Chondrocyte (in vitro differentiated cells): ENCODE measurements at places on chromosomes 5 and 9. TPM values are rescaled to one million over a fixed set of nuclear protein-coding genes. Genes with fewer than 3 reads are reported as not detected.

The PCDHAC2 gene
- 4.9 to 7.1 TPM (median 6.7 TPM) in 3 replicates for total RNA-seq

The FBP1 gene
- not detected in 3 replicates for total RNA-seq

The GABRP gene
- not detected in 3 replicates for total RNA-seq

The CDO1 gene
- total RNA-seq, result 2.8 to 7.1 TPM (median 3.3 TPM) in 3 replicates

The FBLL1 gene
- total RNA-seq, result 2.4 to 8.3 TPM (median 7.9 TPM) in 3 replicates

The NME5 gene
- 1.7 to 5.0 TPM (median 2.0 TPM) in 3 replicates for total RNA-seq

The FOXI1 gene
- total RNA-seq, result not detected in 3 replicates

- H3K27me3 ChIP-seq, result no peaks in the 10 kb centered on the region
- no peak for DNase-seq
- H3K4me1 ChIP-seq, result peaks cover 67% of the 10 kb centered on the region
- H3K36me3 ChIP-seq, result peaks cover 4% of the 10 kb centered on the region
- no peak overlapping the region for H3K4me3 ChIP-seq
Observed at GRCh38 chr5:151078490-151079262, 2.2 kb downstream of the TNIP1 start.

DNA sequence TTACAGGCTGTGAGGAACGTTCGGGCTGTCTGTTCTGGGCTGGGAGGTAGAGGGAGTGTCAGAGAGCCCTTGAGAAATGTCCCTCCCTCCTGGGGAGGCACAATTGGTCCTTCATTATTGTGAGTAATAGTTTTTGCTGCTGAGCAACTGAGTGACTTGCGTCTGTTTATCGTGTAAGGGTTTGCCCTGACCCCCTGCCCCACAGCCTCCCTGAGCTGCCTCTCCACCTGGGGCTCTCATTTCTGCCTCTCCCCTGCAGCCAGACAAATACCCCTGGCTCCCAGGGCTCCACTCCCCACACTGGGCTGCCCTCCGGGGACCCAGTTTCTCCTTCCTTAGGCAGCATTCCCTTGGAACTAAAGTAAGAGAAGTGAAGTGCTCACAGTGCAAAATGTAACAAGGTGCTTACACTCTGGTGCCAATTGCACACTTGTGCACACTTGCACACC lies 174.9 kb upstream of the MVB12B start:
- H3K4me1 ChIP-seq, result no peaks in the 10 kb centered on the region
- H3K27ac ChIP-seq, result no peak overlapping the region
- no peak for DNase-seq
- no peak overlapping the region for H3K4me3 ChIP-seq
- H3K27me3 ChIP-seq, result peaks cover 37% of the 10 kb centered on the region

- H3K4me1 ChIP-seq, result peaks cover 20% of the 10 kb centered on the region
- H3K4me3 ChIP-seq, result no peak overlapping the region
- no peak for DNase-seq
Observed at GRCh38 chr5:54438620-54439389, 16.7 kb upstream of the HSPB3 start.

DNA sequence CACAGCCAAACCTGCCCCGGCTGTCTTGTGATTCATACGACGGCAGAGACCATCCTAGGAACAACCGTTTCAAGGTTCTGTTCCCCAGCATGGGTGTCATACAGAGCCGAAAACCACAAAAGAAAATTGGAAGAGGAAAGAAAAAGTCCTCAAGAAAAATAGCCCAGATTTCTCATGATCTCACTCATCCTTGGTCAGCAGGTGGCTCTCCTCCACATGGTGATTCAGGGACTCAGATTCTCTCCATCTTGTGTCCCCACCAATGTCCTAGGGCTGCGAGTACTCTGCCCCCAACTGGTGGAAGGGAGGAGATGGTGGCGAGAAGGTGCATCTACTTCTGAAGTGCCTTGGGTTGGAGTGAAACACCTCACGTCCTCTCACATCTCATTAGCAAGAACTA lies 25.6 kb downstream of the PDZD2 start:
- H3K4me1 ChIP-seq, result peaks cover 3% of the 10 kb centered on the region
- H3K4me3 ChIP-seq, result no peak overlapping the region
- peaks cover 28% of the 10 kb centered on the region for H3K27me3 ChIP-seq
- no peak overlapping the region for H3K27ac ChIP-seq
- no peak for DNase-seq
- H3K36me3 ChIP-seq, result no peaks in the 10 kb centered on the region

- H3K27ac ChIP-seq, result peak overlapping the region; percentile 100
- H3K36me3 ChIP-seq, result peaks cover 7% of the 10 kb centered on the region
- H3K4me3 ChIP-seq, result peak overlapping the region; percentile 73
- no peaks in the 10 kb centered on the region for H3K27me3 ChIP-seq
- peaks cover 56% of the 10 kb centered on the region for H3K4me1 ChIP-seq
Observed at GRCh38 chr9:87713278-87713987, 12.5 kb upstream of the CTSL start.

- H3K36me3 ChIP-seq, result peaks cover 10% of the 10 kb centered on the region
- H3K4me3 ChIP-seq, result no peak overlapping the region
- no peaks in the 10 kb centered on the region for H3K27me3 ChIP-seq
- DNase-seq, result no peak
Observed at GRCh38 chr9:127334725-127335124, 62.2 kb upstream of the SLC2A8 start.

GRCh38 chr9:98852961-98853360 lies 45.5 kb downstream of the GALNT12 start:
- DNase-seq, result no peak
- H3K4me3 ChIP-seq, result no peak overlapping the region
- H3K36me3 ChIP-seq, result no peaks in the 10 kb centered on the region
- H3K4me1 ChIP-seq, result peaks cover 7% of the 10 kb centered on the region
- H3K27ac ChIP-seq, result no peak overlapping the region

- no peak overlapping the region for H3K4me3 ChIP-seq
- H3K27ac ChIP-seq, result no peak overlapping the region
- peaks cover 19% of the 10 kb centered on the region for H3K4me1 ChIP-seq
- H3K27me3 ChIP-seq, result peaks cover 4% of the 10 kb centered on the region
- DNase-seq, result no peak
- H3K36me3 ChIP-seq, result no peaks in the 10 kb centered on the region
Observed at GRCh38 chr9:89915187-89915586, 310.4 kb downstream of the GADD45G start.

- no peaks in the 10 kb centered on the region for H3K27me3 ChIP-seq
- H3K36me3 ChIP-seq, result peaks cover 12% of the 10 kb centered on the region
- H3K27ac ChIP-seq, result no peak overlapping the region
- no peak for DNase-seq
Observed at GRCh38 chr5:83946516-83946915, 225.9 kb upstream of the HAPLN1 start.

DNA sequence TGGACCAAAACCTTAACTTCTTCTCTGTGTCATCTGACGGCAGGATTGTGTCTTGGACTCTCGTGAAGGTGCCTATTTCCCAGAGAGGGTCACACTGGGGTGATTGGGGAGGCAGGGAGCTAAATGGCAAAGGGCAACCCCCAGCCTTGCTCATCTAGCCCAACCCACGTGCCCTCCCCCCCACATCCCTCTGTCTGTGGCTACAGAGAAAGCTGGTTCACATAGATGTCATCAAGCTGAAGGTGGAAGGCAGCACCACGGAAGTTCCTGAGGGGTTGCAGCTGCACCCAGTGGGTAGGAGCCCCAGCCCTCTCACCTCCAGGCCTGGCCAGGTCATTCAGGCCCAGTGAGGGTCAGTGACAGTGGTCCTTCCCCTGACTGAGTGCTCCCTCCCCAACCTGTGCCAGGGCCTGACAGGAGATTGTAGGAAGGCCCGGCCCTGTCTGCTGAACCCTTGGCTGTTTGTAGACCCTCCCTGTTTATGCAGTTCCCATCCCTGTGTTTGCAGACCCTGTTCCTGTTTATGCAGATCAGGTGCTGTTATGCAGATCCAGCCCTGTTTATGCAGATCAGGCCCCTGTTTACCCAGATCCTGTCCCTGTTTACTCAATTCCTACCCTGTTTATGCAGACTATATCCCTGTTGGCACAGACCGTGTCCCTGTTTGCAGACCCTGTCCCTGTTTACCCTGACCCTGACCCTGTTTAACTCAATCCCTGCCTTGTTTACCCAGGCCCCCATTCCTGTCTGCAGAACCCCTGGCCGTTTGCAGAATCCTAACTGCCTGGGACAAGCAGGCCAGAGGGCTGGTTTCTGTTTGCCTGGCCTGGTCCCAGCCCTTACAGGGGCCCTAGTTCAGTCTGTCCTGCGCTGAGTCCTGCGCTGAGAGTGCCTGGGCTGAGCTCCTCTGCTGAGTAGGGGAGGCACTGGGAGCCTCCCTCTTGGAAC lies 10.4 kb downstream of the ENHO start:
- H3K4me3 ChIP-seq, result no peak overlapping the region
- H3K4me1 ChIP-seq, result peaks cover 4% of the 10 kb centered on the region
- H3K27me3 ChIP-seq, result peaks cover 30% of the 10 kb centered on the region
- H3K27ac ChIP-seq, result no peak overlapping the region
- no peak for DNase-seq

GRCh38 chr5:658103-658502 lies 35.0 kb downstream of the TPPP start:
- no peaks in the 10 kb centered on the region for H3K27me3 ChIP-seq
- no peaks in the 10 kb centered on the region for H3K4me1 ChIP-seq

DNA sequence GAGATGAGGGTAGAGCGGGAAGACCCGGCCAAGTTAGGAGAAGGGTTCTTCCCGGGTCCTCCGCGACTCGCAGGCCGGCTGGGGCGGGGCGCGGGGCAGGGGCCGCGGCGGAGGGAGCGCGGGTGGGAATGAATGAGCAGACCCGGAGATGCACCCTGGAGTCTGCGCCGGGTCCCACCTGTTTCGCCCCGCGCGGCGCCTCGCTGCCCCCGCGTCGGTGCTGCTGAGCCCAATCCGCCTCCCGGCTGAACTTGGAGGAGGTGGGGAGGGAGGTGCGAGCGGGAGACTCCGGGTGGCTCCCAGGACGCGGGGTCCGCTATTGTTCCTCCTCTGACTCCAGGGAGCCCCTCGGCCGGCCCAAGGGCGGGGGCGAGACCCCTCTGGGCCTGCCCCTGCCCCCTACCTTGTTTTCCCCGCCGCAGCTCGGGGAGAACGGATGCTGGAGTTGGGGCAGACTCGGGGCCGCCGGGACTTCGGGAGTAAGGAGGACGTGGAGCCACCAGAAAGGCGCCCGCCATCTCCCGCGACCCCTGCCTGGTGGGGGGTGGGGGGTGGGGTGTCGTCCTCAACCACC lies 659 bp downstream of the RAI14 start:
- H3K4me1 ChIP-seq, result peaks cover 76% of the 10 kb centered on the region
- H3K36me3 ChIP-seq, result peaks cover 3% of the 10 kb centered on the region
- peak overlapping the region; percentile 94 for H3K4me3 ChIP-seq
- peak overlapping the region; percentile 75 for H3K27ac ChIP-seq
- no peaks in the 10 kb centered on the region for H3K27me3 ChIP-seq
- DNase-seq, result peak; percentile 90

DNA sequence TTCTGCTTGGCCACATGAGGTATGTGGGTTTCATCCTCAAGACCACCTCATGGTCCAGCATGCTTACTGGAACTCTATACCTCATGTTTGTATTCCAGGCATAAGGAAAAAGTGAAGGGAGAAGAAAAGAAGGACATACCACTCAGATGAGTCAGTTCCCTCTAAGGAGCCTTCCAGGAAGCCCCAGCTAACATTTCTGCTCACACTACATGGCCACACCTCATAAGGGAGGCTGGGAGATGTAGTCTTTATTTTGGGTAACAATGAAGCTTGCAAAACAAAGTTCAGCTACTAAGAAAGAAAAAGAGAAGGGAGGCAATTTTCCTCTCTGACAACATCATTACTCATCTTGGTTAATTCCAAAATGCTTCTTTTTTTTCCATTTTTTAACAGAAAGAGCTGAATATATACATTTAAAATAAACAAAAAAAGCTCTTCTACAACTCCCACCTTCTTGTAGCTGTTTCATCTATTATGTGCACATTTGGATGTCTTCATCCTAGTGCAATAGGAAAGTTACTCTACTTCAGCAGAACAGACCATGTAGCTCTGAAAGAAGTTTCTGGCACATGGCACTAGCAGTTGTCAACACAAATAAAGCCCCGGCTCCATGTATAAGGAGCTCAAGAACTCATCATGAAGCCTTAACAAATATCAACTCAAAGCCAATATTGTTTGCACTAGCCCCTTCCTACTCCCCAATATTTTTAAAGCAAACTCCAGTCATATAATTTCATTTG lies 123.6 kb upstream of the CCDC112 start:
- H3K4me1 ChIP-seq, result peaks cover 25% of the 10 kb centered on the region
- H3K36me3 ChIP-seq, result no peaks in the 10 kb centered on the region
- peak overlapping the region; percentile 34 for H3K27ac ChIP-seq
- H3K27me3 ChIP-seq, result no peaks in the 10 kb centered on the region
- no peak overlapping the region for H3K4me3 ChIP-seq

DNA sequence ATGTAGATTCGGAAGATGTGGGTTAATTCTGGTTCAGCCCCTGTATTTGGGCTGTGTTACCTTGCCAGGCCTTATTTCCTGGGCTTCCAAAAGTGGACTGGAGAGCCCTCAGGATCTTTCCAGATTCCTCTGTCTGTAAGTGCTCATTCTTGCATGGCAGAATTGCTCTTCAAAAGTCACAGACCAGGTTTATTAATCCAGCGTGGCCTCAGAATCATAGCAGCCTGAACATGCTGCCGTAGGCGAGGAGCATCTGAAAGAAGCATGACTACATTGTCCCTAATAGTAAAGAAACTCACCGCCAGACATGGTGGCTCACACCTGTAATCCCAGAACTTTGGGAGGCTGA lies 307.8 kb downstream of the GADD45G start:
- DNase-seq, result no peak
- peaks cover under 1% of the 10 kb centered on the region for H3K36me3 ChIP-seq
- peaks cover 4% of the 10 kb centered on the region for H3K27me3 ChIP-seq
- H3K4me1 ChIP-seq, result peaks cover 17% of the 10 kb centered on the region
- H3K27ac ChIP-seq, result no peak overlapping the region
- H3K4me3 ChIP-seq, result no peak overlapping the region

DNA sequence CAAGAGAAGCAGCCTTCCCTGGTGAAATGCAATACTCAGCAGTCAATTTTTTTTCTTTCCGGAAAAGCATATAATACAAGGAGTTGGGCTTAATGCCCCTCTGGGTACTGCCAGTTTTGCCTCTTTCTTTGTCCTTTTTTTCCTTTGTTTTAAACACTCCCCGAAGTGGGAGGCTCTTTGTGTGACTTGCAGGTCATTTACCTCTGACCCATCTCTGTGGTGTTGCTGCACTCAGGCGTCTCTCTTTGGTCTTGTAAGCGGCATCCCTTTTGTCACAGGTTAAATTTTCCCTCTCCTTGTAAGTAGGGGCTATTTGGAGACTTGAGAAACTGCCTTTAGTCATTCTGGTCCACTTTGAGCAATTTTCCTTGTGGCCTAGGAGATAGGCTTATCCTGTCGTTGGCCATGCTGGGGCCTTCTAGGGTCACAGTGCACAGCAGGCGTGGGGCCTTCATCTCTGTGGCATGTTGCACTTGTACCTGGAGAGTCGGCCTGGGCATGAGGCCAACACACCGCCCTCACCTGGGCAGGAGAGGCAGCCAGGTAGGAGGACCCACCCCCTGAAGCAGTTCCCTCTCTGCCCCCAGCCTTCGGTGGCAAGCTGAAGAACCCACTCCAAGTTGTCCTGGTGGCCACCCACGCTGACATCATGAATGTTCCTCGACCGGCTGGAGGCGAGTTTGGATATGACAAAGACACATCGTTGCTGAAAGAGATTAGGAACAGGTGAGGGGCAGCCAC lies 27.7 kb upstream of the CTSL start:
- H3K36me3 ChIP-seq, result peaks cover 27% of the 10 kb centered on the region
- DNase-seq, result no peak
- peaks cover 10% of the 10 kb centered on the region for H3K4me1 ChIP-seq

DNA sequence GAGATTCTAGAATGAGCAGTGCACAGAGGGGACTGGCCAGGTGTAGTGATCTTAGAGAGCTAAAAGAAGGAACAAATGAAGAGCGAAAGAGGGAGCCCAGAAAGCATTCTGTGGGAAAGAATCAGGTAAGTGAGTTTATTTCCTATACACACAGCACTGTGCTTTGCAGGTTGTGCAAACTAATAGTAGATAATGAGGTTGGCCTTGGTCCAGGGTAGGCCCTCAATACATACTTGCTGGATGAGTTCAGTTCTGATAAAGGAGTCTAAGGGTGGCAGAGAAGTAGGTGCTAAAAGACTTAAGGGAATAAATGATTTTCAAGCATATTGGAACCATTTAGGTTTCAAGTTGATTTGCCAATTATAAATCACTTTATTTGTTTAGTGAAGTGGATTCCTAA lies 122.0 kb downstream of the NPR3 start:
- no peaks in the 10 kb centered on the region for H3K27me3 ChIP-seq
- H3K27ac ChIP-seq, result no peak overlapping the region
- no peak overlapping the region for H3K4me3 ChIP-seq
- H3K4me1 ChIP-seq, result peaks cover 51% of the 10 kb centered on the region
